ENCODE measurements at places on chromosomes 1 and 21. TPM values are rescaled to one million over a fixed set of nuclear protein-coding genes. Genes with fewer than 3 reads are reported as not detected.

The EPHA10 gene
- total RNA-seq, result 212 TPM

DNA sequence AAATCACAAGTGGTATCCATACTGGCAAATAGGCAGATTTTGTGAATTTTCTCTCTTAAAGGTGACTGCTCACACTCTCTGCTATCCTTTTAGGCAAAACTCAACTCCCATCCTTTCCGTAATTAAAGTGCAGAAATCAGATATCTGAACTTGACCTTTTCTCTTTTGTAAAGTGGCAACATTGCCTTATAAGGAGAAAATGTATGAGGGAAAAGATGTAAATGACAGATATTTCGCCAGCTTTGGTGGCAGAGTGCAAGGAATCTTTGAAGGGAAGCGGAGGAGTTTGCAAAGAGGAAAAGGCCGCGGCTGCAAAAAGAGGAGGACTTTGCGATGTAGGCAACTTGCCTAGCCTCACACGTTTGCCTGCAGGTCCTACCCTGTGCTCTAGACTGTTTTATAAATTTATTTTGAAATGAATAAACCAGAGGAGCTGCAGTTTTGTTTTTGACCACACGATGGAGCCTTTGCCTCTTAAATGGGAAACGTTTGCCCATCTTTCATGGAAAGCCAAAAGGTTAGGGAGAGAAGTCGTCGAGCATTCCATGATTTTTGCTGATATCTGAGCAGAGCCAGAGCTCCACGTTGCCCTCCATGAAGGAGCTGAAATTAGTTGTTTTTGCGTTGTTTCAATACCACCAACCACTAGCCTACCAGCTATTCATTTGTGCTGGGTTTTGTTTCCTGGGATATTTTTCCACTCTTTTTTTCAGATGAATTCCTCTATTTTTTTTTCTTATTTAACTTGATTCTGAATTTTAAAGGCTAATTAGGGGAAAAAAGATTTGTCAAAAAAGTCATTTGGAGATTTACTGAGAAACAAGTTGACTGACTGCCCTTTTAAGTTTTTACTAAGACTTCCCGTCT is 242.3 kb downstream of the LMX1A start:
- no peaks in the 10 kb centered on the region for H3K36me3 ChIP-seq
- no peak overlapping the region for H3K27ac ChIP-seq
- no peak for DNase-seq
- H3K27me3 ChIP-seq, result no peaks in the 10 kb centered on the region
- no peak overlapping the region for H3K4me3 ChIP-seq
- H3K4me1 ChIP-seq, result no peaks in the 10 kb centered on the region

The CR1L gene
- 1.7 TPM for total RNA-seq

- peaks cover under 1% of the 10 kb centered on the region for H3K4me1 ChIP-seq
- peaks cover 100% of the 10 kb centered on the region for H3K36me3 ChIP-seq
- no peak overlapping the region for H3K27ac ChIP-seq
- no peak overlapping the region for H3K4me3 ChIP-seq
- no peaks in the 10 kb centered on the region for H3K27me3 ChIP-seq
Observed at GRCh38 chr1:8866792-8867415, 11.6 kb downstream of the ENO1 start.

DNA sequence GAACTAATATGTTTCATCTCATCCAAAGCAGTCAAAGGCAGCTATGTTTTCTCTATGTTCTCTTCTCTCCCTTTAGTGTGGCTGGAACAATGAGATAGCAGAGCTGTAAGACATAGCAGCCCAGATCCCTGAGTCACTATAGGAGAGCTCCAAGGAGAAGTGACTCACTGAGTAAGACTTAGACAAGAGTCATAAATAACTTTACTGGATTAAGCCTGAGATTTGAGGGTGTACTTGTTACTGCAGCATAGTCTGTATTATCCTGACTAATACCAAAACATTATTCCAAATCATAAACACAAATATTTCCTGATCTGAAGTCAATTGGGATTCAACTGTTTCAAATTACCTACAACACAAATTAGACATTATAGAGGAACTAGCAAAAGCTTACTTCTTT is 3.9 kb downstream of the KRTAP19-8 start:
- H3K4me1 ChIP-seq, result no peaks in the 10 kb centered on the region
- no peak overlapping the region for H3K4me3 ChIP-seq
- no peak overlapping the region for H3K27ac ChIP-seq
- no peaks in the 10 kb centered on the region for H3K27me3 ChIP-seq
- no peak for DNase-seq

DNA sequence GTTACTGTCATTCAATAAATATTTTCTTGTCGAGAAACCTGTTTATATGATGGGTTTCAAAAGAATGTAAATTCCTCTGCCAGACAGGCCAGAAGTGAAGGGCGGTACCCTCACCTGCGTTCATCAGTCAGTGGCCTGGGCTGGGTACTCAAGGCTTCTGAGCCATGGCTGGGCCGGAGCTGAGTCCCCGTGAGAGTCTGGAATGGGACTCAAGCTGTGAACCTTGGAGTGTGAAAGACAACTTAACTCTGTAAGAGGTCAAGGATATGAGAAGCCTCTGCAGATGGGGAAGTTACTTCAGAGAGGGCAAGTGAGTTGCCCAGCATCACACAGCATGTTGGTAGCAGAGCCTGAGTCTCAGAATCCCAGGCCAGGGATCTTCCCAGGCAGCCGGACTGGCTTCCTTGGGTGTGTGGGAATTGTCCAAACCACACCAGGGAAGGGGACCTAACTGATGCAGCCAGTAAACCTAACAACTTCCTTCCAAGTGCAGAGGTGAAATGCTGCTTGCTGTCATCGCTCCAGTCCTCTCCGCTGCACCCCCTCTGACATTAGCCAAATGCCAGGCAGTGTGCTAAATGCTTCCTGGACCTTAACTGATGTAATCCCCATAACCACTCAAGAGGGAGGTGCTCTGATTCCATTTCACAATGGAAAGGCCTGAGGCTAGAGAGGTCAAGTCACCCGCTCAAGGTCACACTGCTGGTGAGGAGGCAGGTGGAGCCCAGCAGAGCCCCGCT is 4.8 kb downstream of the DISP3 start:
- no peak for DNase-seq
- H3K36me3 ChIP-seq, result no peaks in the 10 kb centered on the region
- no peak overlapping the region for H3K4me3 ChIP-seq
- peaks cover 45% of the 10 kb centered on the region for H3K27me3 ChIP-seq
- no peak overlapping the region for H3K27ac ChIP-seq
- peaks cover 14% of the 10 kb centered on the region for H3K4me1 ChIP-seq

DNA sequence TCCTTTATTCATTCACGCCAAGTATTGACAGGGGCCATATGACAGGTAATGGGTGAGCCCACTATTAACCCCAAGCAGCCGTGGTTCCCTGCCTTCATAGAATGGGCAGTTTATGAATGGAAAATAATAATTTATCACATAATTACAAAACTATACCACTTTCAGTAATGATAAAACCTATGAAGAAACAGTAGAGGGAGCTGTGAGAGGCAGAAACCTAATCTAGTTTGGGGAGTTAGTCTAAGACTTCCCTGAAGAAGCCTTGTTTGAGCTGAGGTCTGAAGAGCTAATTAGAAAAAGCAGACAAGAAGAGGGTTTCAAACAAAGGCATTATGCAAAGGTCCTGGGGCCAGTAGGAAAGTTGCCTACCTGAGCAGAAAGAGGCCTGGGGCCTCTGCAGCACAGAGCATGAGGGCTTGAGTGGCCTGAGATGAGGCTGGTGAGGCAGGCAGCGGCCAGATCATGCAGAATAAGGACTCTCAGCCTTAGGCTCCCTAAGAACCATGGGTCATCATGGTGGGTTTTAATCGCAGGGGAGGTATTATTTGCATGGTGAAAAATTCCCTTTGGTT is 142.8 kb downstream of the ATG4C start:
- no peak overlapping the region for H3K27ac ChIP-seq
- no peak overlapping the region for H3K4me3 ChIP-seq

GRCh38 chr21:38927776-38928175 is 122.0 kb downstream of the ETS2 start:
- peaks cover 6% of the 10 kb centered on the region for H3K4me1 ChIP-seq
- H3K36me3 ChIP-seq, result no peaks in the 10 kb centered on the region
- DNase-seq, result no peak
- H3K4me3 ChIP-seq, result no peak overlapping the region
- H3K27me3 ChIP-seq, result no peaks in the 10 kb centered on the region
- no peak overlapping the region for H3K27ac ChIP-seq

The SYT6 gene
- 2.0 TPM for total RNA-seq

The JAM2 gene
- not detected for total RNA-seq

GRCh38 chr1:240691909-240692705 is 80.2 kb upstream of the GREM2 start:
- H3K4me1 ChIP-seq, result peaks cover 6% of the 10 kb centered on the region
- H3K4me3 ChIP-seq, result no peak overlapping the region
